Activated CD4-positive, alpha-beta T cell treated with anti-CD3 and anti-CD28 coated beads, Interleukin-2, Interleukin-6, amounts not matched to agents 100 ng/mL and 50 ng/mL, durations not matched to agents 16 hours and 8 hours (primary cell): ENCODE measurements at places on chromosomes 12 and 14.

DNA sequence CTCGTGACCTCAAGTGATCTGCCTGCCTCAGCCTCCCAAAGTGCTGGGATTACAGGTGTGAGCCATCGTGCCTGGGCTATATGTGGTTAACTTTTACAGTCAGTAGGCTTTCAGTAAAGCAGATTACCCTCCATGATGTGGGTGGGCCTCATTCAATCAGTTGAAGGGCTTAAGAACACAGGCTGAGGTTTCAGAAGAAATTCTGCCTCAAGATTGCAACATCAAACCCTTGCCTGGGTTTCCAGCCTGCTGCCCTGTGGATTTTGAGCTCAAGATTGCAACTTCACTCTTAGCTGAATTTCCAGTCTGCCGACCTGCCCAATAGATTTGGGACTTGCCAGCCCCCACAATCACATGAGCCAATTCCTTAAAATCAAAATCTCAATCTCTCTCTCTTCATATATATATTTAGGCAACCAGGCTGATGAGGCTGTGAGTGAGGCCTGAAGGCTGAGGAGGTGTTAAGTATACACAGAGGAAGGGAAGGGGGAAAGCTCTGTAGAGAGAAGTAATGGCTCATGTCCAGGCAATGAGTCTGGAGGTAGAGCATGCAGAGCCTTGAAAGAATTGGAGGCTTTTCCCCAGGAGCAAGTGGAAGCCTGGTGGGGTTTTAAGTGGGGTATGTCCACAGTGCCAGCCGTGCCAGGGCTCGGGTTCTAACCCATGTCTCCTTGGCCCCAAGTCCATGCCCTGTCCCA, 33.3 kb upstream of the ACTN1 start:
- DNase-seq, result no peak

DNA sequence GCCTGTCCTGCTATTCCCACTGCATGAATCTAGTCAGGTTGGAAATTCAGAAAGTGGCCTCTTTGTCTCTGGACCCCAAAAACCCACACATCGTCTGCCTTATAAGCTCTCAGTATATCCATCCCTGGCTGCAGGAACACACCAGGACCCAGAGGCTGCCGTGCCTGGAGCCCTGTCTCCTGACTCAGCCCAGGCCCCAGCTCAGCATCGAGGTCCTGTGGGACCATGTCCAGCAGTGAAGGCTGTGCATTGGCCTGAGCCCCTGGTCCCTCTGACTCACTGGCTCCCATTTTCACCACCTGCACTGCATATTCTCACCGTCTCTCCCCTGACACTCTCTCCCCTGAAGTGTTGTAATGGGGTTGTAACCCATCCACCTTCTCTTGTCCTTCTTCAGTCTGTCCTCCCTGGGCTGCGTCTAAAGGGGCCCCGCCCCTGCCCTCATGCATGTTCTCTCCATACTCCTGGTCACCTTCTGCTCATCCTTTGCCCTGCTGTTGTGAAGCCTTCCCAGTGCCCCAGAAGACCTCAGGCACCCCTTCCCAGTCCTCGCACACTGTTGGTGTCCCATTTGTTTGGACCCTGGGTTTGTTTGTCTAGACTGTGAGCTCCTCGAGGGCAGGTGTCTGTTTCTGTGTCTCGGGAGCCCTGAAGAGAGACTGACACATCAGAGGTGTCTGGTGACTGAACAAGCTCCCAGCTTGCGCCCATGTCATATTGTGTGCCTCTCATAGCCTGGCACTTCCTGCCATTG, 43.8 kb downstream of the EVL start:
- DNase-seq, result no peak

DNA sequence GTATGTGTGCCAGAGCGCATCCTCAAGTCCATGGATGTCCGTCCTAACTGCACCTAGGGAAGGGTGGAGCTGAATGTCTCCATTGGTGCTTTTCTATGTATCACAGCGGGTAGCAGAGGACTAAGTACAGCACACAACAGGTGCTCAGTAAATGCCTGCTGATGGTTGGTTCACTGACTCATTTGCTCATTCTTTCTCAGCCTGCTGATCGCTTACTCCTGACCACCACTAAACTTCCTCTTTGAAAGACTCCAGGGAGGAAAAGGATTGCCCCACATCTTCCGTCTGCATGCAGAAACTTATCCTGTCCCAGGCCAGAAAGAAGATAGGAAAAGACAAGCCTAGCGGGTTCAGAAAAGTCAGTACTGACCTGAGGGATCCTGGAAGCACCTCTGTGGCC, 66.3 kb downstream of the B4GALNT3 start:
- DNase-seq, result no peak

GRCh38 chr12:104306376-104306775, 2.8 kb downstream of the EID3 start:
- no peak for DNase-seq
